ENCODE measurements at places on chromosomes 6 and 20.

GRCh38 chr6:121666814-121667213, 231.4 kb downstream of the GJA1 start:
- DNase-seq = no peak

GRCh38 chr20:46672543-46673148, 16.6 kb downstream of the TP53RK start:
- DNase-seq = no peak

GRCh38 chr6:66662721-66663507, 955.9 kb upstream of the EYS start:
- DNase-seq = no peak

DNA sequence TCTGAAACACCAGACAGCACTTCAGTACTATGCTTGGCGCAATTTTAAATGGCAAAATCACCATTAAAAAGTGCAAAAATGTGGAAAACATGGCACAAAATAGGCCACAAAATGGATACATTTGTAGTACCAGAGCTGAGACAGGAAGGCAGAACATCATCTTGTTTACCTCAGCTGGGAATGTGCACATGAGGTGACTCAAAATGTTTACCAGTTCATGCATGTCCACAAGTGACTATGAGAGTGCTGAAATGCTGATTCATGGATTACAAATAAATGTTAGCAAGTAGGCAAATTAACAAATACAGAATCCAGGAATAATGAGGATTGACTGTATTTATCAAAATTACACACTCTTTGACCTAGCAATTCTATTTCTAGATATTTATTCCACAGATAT, 201.6 kb downstream of the ISM1 start:
- no peak for DNase-seq

GRCh38 chr20:59778615-59779200, 154.7 kb downstream of the SYCP2 start:
- DNase-seq = no peak

- DNase-seq = no peak
Measured at GRCh38 chr6:169341706-169342105, 88.1 kb upstream of the THBS2 start.
